ENCODE measurements at places on chromosomes 1 and 21.

DNA sequence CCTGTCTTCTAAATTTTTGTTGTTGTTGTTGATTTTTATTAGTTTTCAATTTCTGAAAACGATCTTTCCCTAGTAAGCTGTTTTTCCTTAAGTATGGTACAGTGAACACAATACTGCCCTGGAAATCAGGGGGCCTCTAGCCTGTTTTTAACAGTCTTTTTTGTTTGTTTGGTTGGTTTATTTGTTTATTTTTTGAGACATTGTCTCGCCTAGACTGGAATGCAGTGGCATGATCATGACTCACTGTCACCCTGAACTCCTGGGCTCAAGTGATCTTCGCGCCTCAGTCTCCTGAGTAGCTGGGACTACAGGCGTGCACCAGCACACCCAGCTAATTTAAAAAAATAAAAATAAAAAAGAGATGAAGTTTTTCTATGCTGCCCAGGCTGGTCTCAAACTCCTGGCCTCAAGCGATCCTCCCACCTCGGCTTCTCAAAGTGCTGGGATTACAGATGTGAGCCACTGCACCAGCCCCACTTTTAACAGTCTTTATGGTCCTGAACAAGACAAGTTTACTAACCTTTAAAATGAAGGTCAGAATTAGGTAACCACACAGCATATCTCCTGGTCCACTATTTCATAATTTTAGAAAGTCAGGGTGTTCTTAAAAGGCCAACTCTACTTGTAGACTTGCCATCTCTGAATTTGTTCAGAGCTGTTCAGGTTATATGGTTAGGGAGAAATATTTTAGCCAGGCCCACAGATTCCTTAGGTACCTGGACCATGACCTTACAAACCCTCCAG lies 35.4 kb downstream of the TBCE start:
- peak; percentile 45 for DNase-seq
- no peaks in the 10 kb centered on the region for H3K36me3 ChIP-seq
- peaks cover 10% of the 10 kb centered on the region for H3K4me1 ChIP-seq
- no peak overlapping the region for H3K4me3 ChIP-seq

DNA sequence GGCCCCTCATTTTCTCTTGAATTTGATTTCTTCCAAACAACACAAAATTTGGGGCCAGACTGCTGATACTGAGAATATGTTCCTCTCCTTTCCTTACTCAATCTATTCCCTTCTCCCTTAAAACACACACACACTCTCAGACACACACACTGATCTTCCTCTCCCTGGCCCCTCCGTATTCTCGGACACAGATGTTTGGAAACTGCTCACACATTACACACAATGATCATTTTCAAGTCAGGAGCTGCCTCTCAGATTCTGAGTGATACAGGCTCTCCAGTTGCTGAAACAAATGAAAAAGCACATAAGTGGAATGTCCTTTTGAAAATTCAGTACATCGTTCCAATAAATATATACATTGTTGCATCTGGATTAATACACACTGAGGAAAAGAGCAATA lies 161.3 kb downstream of the CLEC20A start:
- no peaks in the 10 kb centered on the region for H3K27me3 ChIP-seq
- H3K4me1 ChIP-seq = peaks cover 2% of the 10 kb centered on the region
- no peak for DNase-seq

- no peaks in the 10 kb centered on the region for H3K36me3 ChIP-seq
- H3K4me1 ChIP-seq = no peaks in the 10 kb centered on the region
- H3K4me3 ChIP-seq = no peak overlapping the region
- DNase-seq = no peak
These were observed 395.4 kb downstream of the MATN1 start for GRCh38 chr1:30328100-30328370.

GRCh38 chr1:51664421-51665240 lies 47.7 kb downstream of the OSBPL9 start:
- no peak overlapping the region for H3K4me3 ChIP-seq
- peak; percentile 84 for DNase-seq
- no peaks in the 10 kb centered on the region for H3K27me3 ChIP-seq
- H3K4me1 ChIP-seq = peaks cover 4% of the 10 kb centered on the region
- H3K36me3 ChIP-seq = no peaks in the 10 kb centered on the region

DNA sequence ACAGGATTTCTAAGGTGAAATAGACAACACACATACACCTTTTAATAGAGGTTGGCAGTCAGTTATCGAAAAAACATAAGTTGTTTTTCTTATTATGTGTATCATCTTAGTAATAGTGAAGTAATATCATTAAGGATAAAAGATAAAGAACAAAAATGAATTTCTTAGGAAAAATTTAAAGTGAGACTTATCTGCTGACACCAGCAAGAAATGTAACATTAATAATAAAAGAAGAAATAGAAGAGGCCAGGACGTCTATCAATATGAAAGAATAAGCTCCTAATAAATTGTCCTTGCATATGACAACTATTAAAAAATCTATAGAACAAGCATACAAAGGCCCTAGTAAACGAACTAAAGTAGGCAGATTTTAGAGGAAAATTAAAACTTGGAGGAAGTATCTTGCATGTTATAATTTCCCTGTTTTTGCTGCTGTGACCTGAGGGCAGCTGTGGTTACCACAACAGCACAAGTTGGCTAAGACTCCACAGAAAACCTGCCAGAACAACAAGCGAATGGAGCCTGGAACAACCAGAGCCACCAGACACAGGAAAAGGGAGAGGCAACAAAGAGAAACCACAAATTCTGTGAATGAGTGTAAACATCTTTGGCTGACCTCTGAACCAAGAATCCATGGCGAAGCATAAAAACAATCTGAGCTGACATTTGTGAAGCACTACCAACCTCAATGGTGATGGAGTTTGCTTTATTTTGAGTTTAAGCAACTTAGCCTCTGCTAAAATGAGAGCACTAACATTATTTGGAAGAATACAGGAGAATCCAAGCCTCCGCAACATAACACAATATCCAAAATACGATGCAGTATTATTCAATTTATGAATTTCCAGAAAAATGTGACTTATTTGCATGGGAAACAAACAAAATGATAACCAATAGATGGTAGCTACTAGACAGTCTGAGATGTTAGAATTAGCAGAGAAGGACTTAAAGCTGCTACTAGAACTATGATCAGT lies 207.5 kb downstream of the KCNT2 start:
- no peaks in the 10 kb centered on the region for H3K27me3 ChIP-seq
- peak; percentile 91 for DNase-seq
- no peaks in the 10 kb centered on the region for H3K4me1 ChIP-seq
- H3K36me3 ChIP-seq = no peaks in the 10 kb centered on the region

- no peak for DNase-seq
- no peaks in the 10 kb centered on the region for H3K4me1 ChIP-seq
- H3K4me3 ChIP-seq = no peak overlapping the region
- H3K27ac ChIP-seq = no peak overlapping the region
- H3K36me3 ChIP-seq = no peaks in the 10 kb centered on the region
- H3K27me3 ChIP-seq = no peaks in the 10 kb centered on the region
These were observed 141.8 kb downstream of the AKT3 start for GRCh38 chr1:243708210-243708609.

- H3K4me3 ChIP-seq = peak within 1 kb of the TSS; percentile 98
- DNase-seq = peak; percentile 65
- H3K27me3 ChIP-seq = no peaks in the 10 kb centered on the region
- H3K36me3 ChIP-seq = peaks cover 8% of the 10 kb centered on the region
These were observed at the start of gene TMEM35B for GRCh38 chr1:34984793-34985608. TSS of gene TMEM35B (minus strand) at chr1:34985347. CDS start at chr1:34985305, 42 bp downstream.

GRCh38 chr1:160058087-160058486 lies 11.9 kb downstream of the KCNJ10 start:
- H3K27me3 ChIP-seq = peaks cover 89% of the 10 kb centered on the region
- H3K36me3 ChIP-seq = no peaks in the 10 kb centered on the region
- no peak overlapping the region for H3K27ac ChIP-seq
- no peaks in the 10 kb centered on the region for H3K4me1 ChIP-seq
